ENCODE measurements at places on chromosomes 7 and 10. TPM values are rescaled to one million over a fixed set of nuclear protein-coding genes. Genes with fewer than 3 reads are reported as not detected.

Gene PAOX
- total RNA-seq: 5.8 TPM

Gene PTPN12
- total RNA-seq: 12.5 TPM

Gene CALHM1
- 1.8 TPM for total RNA-seq

Gene ENKUR
- not detected for total RNA-seq

Gene GNAI1
- total RNA-seq: not detected

Gene CALML5
- not detected for total RNA-seq

Gene SLC39A12
- total RNA-seq: not detected

Gene GPR37
- total RNA-seq: not detected

Gene RBM28
- 40.4 TPM for total RNA-seq

Gene CFAP69
- not detected for total RNA-seq

DNA sequence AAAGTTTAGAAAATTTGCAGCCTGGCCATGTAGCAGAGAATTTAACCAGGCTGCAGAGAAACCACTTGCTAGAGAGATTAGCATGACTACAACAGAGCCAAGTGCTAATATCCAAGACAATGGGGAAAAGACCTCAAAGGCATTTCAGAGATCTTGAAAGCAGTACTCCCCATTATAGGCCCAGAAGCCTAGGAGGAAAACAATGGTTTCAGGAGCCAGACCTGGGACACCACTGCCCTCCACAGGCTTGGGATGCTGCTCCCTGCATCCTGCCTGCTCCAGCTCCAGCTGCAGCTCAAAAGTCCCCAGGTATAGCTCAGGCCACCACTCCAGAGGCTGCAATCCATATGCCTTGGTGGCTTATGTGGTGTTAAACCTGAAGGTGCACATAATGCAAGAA lies 101.5 kb upstream of the TMEM72 start:
- no peak for DNase-seq
- no peaks in the 10 kb centered on the region for H3K36me3 ChIP-seq
- peaks cover 4% of the 10 kb centered on the region for H3K27me3 ChIP-seq
- H3K4me3 ChIP-seq: no peak overlapping the region

DNA sequence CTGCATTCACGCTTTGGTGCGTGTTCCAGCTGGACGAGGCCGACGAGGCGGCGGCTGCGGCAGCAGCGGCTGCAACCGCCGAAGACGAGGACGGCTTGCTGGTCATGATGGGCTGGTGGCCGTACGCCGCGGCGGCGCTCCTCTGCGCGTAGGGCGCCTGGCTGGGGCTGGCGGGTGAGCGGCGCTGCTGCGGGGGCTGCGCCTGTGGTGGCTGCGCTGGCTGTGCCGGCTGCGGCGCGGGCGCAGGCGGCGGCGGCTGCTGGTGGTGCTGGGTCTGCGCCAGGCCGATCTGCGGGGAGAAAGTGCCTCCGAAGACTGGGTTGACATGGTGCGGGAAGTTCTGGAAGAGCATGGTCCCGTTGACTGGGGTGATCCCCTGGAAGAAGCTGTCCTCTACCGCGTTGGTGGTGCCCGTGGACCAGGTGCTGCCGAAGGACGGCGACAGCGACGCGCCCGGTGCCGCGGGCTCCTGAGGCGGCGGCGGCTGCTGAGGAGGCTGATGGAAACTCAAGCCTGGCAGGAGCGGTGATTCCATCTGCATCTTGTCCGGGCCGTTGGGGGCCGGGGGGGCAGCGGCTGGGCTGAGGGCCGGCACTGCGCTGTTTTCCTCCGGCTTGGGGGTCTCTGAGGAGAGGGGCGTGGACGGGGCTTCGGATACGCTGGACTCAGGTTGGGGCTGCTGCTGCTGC lies 51.1 kb downstream of the CPEB3 start:
- H3K4me3 ChIP-seq: peak overlapping the region; percentile 87
- H3K27me3 ChIP-seq: peaks cover 4% of the 10 kb centered on the region
- peaks cover 19% of the 10 kb centered on the region for H3K36me3 ChIP-seq

- no peaks in the 10 kb centered on the region for H3K27me3 ChIP-seq
- H3K27ac ChIP-seq: no peak overlapping the region
- H3K4me1 ChIP-seq: no peaks in the 10 kb centered on the region
Measured at GRCh38 chr7:133854739-133855138, 272.4 kb upstream of the LRGUK start.

- no peaks in the 10 kb centered on the region for H3K27me3 ChIP-seq
- no peak overlapping the region for H3K27ac ChIP-seq
- peaks cover 13% of the 10 kb centered on the region for H3K36me3 ChIP-seq
- no peak overlapping the region for H3K4me3 ChIP-seq
- no peak for DNase-seq
- H3K4me1 ChIP-seq: peaks cover 79% of the 10 kb centered on the region
Measured at GRCh38 chr10:35353805-35354204, 17.5 kb downstream of the CCNY start.

GRCh38 chr7:99359465-99360154 lies 14.9 kb upstream of the ARPC1B start:
- H3K4me1 ChIP-seq: peaks cover 3% of the 10 kb centered on the region
- peaks cover 51% of the 10 kb centered on the region for H3K36me3 ChIP-seq
- H3K27ac ChIP-seq: no peak overlapping the region
- no peak overlapping the region for H3K4me3 ChIP-seq
- H3K27me3 ChIP-seq: no peaks in the 10 kb centered on the region

- no peak for DNase-seq
- no peak overlapping the region for H3K27ac ChIP-seq
- peaks cover 40% of the 10 kb centered on the region for H3K4me1 ChIP-seq
- peak overlapping the region; percentile 85 for H3K4me3 ChIP-seq
- no peaks in the 10 kb centered on the region for H3K36me3 ChIP-seq
Measured at GRCh38 chr10:102121739-102122372, 1.7 kb upstream of the LDB1 start.

DNA sequence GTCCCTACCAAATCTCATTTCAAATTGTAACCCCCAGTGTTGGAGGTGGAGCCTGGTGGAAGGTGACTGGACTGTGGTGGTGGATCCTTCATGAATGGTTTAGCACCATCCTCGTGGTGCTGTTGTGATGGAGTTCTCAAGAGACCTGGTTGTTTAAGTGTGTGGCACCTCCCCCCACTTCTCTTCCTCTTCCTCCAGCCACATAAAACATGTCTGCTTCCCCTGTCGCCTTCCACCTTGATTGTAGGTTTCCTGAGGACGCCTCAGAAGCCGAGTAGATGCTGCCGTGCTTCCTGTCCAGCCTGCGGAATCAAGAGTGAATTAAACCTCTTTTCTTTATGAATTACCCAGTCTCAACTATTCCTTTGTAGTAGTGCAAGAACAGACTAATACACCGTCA lies 21.0 kb downstream of the GRB10 start:
- H3K4me3 ChIP-seq: no peak overlapping the region
- H3K27me3 ChIP-seq: no peaks in the 10 kb centered on the region
- DNase-seq: no peak
- peaks cover 21% of the 10 kb centered on the region for H3K4me1 ChIP-seq
- peaks cover 9% of the 10 kb centered on the region for H3K36me3 ChIP-seq

- no peak overlapping the region for H3K4me3 ChIP-seq
- H3K27me3 ChIP-seq: no peaks in the 10 kb centered on the region
- DNase-seq: no peak
- H3K27ac ChIP-seq: no peak overlapping the region
- peaks cover 5% of the 10 kb centered on the region for H3K36me3 ChIP-seq
- no peaks in the 10 kb centered on the region for H3K4me1 ChIP-seq
Measured at GRCh38 chr10:12077580-12078180, 8.9 kb downstream of the DHTKD1 start.

DNA sequence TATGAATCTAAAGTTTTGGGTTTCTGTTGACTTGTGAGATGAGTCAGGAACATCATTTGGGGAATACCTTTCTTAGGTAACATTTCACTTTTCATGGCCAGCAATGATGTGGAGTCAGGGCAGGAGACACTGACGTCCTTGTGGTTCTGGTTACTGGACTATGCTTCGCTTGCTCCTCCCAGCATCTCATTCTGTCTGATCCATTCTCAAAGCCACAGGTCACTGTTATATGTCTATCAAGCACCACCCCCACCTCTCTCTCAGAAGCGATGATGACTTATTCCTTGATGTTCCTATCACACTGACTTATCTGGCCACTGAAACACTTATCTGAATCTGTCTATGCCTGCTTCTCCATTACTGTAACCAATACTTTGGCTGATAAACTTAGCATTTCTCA lies 51.6 kb downstream of the TES start:
- H3K4me1 ChIP-seq: peaks cover 2% of the 10 kb centered on the region
- H3K36me3 ChIP-seq: peaks cover 25% of the 10 kb centered on the region
- DNase-seq: no peak
- H3K4me3 ChIP-seq: no peak overlapping the region
- H3K27me3 ChIP-seq: peaks cover 21% of the 10 kb centered on the region
- no peak overlapping the region for H3K27ac ChIP-seq

All from activated CD8-positive, alpha-beta T cell treated with anti-CD3 and anti-CD28 coated beads, Interleukin-2, amount 10 ng/mL, durations not matched to agents 7 days and 5 days (primary cell).